Stimulated activated CD4-positive, alpha-beta T cell treated with anti-CD3 and anti-CD28 coated beads, Interleukin-12 subunit alpha, Interleukin-12 subunit beta, amount 100 ng/mL, for 24 hours (primary cell): ENCODE measurements at places on chromosomes 11 and 22.
A peak's percentile ranks its signal among the peaks of the same experiment; 100 is the strongest.

DNA sequence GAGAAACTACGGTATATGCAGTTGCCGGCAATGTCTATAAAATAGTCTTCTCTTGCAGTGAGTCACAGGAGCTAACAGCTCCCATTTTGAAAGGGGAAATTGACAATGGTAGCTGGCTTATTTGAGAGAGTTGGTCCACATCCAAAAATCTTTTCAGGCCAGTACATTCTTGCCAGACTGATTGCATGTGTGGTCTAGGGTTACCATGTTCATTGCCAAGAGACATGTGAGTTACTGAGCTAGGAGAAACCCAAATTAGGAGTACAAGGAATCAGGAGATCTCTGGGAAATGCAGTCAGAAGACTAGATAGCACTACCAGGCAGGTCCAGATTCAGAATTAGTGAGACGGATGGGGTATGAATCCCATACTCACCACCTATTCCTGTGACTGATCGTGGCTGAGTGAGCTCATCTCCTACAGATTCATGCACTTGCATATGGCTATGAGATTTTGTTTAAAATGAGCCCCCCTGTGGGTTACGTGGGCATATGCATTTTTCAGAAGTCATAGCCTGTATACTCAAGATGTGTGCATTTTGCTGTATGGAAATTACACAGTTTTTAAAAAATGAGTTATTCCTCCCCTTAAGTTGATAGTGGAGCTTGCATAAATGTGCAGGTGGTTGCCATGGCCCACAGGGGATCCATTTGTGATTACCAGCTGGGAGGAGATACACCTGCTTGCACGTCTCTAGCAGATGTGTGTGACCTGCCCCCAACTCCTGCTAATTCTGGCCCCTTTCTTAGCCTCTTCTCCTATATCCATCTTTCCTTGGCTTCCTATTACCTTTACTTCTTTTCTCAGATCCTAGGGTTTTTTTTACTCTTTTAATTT is 102.7 kb downstream of the COMMD9 start:
- no peak for DNase-seq

DNA sequence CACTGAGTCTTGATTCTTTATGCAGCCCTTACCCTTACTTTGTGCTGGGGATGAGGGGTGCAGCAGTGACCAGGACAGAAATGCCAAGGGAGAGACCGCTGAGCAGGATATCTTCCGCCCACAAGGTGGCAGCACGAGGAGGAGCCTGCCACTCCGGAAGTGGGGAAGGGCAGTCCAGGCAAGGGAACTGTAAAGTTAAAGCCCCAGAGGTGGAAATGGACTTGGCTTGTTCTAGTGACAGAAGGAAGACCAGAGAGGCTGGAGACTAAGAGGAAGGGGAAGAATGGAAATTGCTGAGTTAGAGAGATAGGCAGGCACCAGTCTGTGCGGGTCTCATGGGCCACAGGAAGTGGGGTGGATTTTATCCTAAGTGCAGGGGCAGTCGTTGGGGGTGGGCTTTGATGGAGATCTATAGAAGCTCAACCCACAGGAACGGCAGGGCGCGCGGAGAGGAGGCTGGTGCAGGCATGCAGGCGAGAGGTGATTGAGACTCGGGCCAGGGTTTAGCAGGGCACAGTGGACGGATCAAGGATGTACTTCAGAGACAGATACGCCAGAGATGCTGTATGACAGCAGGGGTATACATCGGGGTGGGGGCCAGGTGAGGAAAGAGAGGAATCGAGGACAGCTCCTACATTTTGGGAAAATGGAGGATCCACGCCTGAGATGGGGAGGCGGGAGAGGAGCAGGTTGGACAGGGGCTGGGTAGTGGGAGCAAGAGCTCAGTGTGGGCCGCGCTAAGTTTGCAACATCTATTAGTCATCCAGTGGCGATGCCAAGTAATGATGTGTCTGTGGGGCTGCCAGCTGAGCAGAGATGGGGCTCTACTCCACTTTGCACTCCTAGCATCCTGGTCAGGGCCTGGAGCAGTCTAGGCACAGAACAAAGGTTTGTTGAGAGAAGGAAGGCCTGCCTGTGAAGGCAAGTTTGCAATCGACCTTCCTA is 3.3 kb upstream of the GRK2 start:
- peak; percentile 74 for DNase-seq

DNA sequence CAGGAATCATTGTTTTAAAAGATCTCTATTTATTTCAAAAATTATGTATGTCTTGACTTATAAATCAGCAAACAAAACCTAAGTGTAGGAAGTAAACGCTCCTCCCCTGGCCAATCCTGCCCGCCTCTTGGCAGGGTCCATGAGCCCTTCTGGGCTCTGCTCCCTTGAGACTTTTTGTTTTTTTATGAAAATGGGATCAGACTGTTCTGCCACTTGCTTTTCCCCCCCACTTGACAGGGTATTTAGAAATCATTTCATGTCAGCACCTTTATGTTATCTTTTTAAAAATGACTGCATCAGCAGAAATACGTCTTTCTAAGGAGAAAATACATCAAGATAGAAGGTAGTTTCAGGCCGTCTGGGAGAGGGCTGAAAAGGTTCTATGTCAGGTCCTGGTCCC is 35.6 kb downstream of the FBLN1 start:
- no peak for DNase-seq

GRCh38 chr11:9180784-9181183 is 84.4 kb downstream of the DENND5A start:
- DNase-seq = no peak

DNA sequence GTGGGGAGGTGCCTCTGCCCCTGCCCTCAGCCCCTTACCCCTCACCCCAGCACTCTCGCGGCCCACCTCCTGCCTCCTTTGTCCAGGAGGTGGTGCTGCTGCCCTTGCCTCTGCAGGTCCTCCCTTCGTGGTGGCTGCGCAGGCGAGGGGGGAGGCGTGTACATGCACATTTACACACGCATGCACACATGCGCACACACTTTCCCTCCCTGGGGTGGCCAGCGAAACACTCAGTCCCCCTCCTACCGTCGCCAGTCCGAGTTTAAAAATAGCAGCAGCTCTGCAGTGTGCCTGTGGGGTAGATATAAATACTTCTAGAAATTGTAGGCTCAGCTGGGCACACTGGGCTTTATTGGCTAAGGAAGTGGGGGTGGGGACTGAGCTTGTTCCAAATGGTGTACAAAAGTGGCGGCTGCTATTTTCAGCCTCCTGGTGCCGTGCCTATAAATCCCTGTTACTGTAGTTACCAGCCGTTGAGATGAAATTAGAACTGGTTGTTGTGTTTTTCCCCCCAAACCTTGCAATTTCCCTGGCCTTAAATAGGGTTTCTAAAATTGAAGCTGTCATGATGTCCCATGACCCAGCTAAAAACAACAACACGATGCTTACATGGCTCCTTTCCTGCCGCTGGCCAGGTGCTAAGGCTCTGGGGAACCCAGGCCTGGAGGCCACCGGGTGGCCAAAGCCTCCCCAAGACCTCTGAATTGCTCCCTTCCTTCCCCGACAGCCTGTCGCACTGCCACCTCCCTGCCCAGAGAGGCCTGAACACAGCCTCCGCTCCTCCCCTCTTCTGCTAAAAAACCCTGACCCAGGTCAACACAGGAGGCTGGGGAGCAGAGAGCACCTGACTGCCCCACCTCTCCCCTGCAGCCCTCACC is 12.4 kb downstream of the PICK1 start:
- DNase-seq = no peak

DNA sequence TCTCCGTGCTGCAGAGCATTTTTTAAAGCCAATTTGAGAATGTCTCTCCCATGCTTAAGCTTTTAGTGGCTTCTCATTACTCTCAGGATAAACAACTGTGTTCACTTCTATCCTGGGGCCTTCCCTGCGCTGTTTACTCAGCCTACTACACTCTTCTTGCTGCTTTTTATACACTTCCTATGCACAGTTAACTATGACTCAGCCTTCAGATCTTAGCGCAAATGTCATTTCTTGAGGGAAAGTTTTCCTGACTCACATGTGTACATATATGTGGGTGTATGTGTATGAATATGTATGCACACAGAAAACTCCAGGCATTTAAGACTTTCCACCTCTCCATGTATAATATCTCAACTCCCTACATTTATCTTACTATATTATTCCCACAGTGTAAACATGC is 9.8 kb downstream of the THAP12 start:
- DNase-seq = no peak

DNA sequence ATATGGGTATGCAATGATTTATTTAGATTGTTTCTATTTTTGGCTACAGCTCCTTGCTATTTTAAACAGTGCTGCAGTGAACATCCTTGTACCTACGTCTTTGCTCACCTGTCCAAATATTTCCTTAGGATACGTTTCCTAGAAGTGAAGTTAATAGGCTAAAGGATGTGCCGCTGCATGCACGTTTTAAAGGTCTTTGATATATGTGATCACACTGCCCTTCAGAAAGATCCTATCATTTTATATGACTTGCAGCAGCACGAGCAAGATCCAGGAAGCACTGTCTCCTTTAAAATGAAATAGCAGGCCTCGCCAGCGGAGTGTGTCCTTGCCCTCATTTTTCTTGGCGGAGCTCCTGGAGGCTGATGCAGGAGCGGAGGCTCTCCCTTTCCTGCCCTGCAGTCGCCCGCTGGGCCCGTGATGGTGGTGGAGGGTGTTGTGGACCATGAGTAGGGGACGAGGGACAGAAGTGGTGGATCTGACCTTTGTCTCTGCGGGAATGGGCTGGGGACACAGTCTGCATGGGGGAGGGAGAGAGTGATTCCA is 19.4 kb downstream of the RPS6KA4 start:
- no peak for DNase-seq

- DNase-seq = peak; percentile 54
Observed at GRCh38 chr22:38927033-38927781, 30.2 kb upstream of the APOBEC3A start.

DNA sequence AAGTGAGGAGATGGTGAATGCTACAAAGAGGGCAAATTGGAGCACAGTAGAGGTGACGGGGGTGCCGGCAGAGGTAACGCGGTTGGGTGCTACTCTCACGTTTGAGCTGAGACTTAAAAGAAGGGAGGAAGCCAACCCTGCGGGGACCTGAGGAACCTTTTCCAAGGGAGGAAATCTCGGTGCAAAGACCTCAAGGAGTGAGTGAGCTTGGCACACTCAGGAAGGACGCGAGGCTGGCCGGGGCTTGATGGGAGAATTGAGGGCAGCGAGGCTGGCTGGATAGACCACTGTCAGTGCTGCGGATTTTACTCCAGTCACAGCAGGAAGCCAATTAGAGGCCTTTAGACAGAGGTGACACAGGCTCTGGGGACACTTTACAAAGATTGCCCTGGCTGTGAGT is 25.0 kb downstream of the TSKU start:
- DNase-seq = no peak

DNA sequence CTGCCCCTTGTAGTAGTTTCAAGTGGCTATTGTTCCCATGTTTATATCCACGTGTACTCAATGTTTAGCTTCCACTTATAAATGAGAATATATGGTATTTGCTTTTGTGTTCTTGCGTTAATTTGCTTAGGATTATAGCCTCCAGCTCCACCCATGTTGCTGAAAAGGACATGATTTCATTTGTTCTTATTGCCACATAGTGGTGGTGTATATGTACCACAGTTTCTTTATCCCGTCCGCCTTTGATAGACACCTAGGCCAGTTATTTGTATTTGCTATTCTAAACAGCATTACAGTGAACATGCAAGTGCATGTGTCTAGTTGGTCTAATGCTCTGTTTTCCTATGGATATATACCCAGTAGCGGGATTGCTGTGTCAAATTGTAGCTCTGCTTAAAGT is 6.8 kb downstream of the OR51B2 start:
- DNase-seq = no peak

DNA sequence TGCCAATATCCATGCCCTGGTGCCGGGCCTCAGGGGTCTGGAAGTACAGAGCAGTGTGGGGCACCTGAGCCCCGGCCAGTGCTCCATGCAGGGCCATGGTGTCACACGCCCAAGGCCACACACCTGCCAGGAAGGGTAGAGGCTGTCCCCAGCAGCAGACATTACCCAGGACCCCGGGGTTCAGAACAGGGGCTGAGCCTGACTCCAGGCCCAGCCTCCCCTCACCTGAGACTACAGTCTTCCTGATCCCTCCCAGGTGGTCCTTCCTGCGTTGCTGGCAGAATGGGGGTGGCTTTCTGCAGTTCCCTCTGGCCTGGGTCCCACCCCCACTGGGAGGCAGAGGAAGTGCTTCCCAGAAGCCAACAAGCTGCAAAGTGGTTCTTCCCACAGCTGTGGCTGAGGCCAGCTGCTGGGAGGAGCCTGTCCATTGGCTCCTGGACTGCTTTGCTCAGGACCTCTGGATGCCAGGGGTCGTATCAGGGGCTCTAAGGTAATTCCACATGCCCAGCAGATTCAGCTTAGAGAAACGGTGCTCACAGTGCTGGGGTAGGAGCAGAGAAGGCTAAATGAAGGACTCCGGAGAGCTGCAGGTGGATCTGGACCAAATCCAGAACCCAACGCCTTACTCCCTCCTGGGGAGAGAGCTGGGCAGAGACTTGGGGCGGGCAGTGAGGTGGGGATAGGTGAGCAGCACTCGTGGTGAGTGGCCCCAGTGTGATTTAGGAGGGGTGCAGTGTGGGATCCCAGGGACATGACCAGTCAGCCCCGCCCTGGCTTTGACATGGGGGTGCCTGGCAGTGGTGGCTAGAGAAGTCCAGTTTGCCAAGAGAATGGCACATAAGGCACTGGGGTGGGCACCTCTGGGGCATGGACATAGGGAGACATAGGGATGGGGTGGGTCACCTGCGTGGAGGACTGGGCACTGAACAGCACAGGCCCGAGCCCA is 12.6 kb downstream of the TCIRG1 start:
- no peak for DNase-seq

DNA sequence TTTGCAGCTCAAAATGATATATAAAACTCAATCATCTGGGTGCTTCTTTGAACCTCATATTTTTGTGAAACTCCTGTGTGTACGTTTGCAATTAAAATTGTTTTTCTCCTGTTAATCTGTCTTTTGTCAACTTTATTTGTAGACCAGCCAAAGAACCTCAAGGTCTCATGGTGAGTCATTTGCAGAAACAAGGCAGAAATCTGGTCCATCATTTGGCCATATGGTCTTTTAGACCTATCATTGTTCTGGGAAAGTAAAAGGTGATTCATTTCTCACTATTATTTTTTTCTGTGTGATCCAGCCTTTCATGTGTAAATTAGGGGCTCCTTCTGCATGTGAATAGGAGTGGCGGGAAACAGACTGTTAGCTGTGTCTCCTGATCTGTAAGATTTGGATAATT is 399.1 kb upstream of the DDI1 start:
- DNase-seq = no peak

- DNase-seq = no peak
Observed at GRCh38 chr22:23211622-23212021, 31.3 kb downstream of the BCR start.

GRCh38 chr11:116700586-116701220 is 72.1 kb downstream of the BUD13 start:
- DNase-seq = no peak

- no peak for DNase-seq
Observed at GRCh38 chr22:48757581-48757980, 1070.1 kb downstream of the BRD1 start.

DNA sequence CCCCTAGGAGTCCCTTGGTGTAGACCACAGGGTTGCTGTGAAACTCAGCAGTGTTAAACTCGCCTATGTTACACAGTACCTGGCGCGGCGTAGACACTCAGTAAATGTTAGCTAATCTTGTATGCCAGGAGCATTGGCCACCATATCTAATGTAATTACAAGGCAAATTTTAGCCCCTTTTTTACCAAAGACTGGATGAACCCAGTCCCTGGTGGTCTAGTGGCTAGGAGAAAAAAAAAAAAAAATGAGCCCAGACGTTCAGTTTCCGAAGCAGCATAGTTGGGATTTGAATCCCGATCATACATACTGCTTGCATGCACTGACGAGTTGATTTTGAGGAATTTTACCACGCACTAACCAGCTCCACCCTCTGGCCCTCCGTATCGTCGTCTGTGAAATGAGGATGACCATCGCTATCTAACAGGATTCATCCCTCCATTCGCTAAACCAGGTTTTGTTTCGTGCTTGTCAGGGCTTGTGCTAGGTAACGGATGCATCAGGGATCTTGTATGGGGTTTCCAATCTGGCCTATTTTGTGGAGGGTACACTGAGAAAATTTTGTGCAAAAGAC is 688 bp downstream of the PTS start:
- DNase-seq = no peak
